ENCODE measurements at places on chromosomes 13 and 19. TPM values are rescaled to one million over a fixed set of nuclear protein-coding genes. Genes with fewer than 3 reads are reported as not detected.

Gene UHRF1
- 42.6 TPM for polyA plus RNA-seq

- DNase-seq: no peak
Measured at GRCh38 chr13:26864576-26864975, 104.0 kb upstream of the GPR12 start.

DNA sequence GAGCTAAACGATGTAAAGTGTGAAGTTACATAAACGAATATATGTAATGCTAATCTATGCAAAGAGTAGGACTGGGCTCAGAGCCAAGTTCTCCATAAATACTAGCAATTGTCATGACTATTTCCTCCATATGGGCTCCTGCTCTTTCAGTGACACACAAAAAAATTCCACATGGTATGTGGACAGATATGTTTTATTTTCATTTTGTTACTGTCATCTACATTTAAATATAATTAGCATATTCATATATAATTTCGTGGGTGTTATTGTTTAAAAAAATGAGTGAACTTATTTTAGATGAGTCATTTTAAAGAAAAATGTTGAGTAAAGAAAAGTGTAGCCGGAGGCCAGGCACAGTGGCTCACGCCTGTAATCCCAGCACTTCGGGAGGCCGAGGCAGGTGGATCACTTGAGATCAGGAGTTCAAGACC, 5.0 kb upstream of the IGSF23 start:
- DNase-seq: peak; percentile 52

- DNase-seq: no peak
Measured at GRCh38 chr13:112723771-112724170, 33.9 kb downstream of the ATP11A start.

GRCh38 chr13:42068886-42069285, 20.4 kb downstream of the DGKH start:
- DNase-seq: no peak
